Esophagus muscularis mucosa (tissue), 4 donors: ENCODE measurements at places on chromosomes 2 and 18.

- DNase-seq = no peak
These were observed 101.4 kb downstream of the CDH2 start for GRCh38 chr18:28075501-28075900.

DNA sequence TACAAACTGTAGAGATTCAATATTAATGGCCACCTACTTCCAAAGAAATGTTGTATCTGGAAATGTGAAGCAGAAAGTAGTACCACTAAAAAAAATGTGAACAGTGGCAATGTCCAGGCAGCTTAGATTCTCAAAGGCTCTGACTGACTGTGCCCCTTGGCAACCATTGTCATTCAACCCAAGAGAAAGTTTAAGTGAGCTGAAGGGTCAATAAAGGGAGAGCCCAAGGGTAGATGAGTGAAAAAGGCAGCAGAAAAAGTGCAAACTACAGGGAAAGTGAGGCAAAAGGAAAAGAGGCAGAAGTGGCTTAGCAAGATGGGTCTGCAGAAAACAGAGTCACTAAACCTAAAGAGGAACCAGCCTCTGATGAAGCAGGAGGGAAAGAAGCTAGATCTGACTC, 802.9 kb downstream of the CPS1 start:
- DNase-seq = no peak

DNA sequence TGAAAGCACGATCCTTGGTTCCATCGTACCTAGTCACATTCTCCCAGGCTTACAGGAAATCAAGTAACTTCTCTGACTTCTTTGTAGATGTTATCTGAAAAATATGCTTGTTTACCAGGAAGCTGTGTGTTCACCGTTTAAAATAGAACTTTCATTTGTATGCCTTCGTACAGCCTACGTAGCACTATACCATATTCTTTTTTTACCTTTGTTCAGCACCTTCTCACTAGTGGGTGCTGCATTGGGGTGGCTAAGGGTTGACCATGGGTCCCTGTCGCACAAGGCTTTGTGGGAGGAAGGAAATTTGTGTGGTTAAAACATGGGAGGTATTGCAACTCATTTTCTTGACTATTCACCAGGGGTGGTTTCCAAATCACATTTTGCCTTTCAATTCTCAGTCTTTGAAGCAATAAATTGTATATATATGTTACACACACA, 16.6 kb downstream of the MALT1 start:
- DNase-seq = no peak

- DNase-seq = no peak
These were observed 36.8 kb upstream of the C2orf74 start for GRCh38 chr2:61125123-61125710.

DNA sequence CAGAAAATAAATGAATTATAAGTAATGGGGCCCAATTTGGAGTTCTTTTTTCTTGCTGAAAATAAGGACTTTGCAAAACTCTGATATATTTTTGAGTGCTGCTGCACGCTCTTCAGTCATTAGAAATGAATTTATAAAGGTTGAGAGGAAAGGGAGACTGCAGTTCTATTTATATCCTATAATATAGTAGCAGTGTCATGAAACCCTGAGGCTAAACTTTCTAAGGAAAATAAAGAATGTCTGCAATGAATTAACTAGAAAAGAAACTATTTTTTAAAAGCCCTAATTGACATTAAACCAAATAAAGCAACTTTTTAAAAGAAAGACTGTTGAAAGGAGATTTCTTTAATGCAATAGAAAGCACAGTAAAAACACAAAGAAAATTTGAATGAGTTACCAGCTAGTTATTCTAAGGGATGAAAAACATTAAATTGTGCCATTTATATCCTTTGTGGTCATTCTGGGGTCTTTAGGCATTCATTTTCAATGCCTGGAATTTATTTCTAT, 1072.8 kb upstream of the TMEFF2 start:
- DNase-seq = no peak

DNA sequence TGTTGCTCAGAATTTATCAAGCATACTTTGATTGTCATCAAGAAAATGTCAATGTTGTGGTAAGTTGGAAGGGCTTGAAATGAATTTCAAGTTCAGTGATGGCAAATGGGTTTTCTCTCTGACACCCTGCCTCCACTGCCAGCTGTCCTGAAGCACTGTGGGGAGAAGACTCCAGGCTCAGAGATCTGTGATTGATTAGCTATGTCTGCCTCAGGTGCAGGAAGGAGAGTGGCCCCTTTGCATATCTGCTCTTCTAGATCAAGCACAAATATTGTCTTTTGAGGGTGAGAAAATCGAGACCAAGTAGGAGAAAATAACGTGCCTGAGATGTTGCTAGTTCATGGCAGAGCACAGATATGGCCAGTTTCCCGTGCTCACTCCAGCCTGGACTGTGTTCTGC, 178.8 kb upstream of the GLI2 start:
- no peak for DNase-seq

- no peak for DNase-seq
These were observed 825.8 kb downstream of the DCC start for GRCh38 chr18:53165770-53166169.

GRCh38 chr2:149716687-149717086, 129.1 kb upstream of the MMADHC start:
- no peak for DNase-seq

DNA sequence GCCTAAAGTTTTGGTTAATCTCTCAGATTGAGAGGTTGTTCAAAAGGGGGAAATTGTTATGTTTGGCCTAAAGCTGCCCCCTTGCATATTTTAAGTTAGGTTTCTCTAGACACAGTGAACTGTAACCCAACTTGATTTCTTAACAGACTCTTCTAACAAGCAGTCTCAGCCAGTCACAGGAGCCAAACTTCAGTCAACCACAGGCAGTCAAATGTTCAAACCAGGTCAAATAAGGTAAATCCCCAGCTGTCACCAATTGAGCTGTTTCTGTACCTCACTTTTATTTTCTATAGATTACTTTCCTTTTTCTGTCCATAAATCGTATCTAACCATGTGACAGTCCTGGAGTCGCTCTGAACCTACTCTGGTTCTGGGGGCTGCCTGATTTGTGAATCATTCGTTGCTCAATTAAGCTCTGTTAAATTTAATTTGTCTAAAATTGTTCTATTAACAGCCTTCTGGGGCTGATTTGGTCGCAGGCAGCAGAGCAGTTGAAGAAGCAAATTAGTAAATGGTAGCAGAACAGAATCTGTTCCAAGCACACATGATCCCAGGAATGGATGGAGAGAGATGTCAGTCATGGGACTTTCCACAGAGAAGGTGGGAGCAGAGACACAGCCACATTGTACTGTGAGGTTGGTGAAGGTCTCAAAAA, 16.4 kb upstream of the NFU1 start:
- DNase-seq = no peak

DNA sequence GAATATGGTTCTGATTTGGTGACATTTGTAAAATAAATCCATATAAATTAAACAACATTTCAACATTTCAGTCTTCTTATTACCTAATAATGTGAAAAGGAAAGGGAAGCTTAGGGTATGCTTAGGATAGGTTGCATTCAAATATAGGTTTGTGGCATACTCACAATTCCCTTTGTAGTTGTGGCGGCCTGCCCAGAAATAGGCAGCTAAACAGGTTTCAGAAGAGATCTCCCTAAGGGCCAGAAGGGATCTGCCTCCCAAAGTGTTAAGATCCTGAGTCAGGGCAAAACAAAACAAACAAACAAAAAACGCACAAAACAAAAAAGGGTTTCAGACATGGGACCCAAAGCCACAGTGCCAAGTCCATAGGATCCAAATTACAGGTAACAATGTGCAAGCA, 41.4 kb upstream of the TCF7L1 start:
- no peak for DNase-seq

- no peak for DNase-seq
These were observed 375.0 kb downstream of the RNF144A start for GRCh38 chr2:7292154-7292691.

DNA sequence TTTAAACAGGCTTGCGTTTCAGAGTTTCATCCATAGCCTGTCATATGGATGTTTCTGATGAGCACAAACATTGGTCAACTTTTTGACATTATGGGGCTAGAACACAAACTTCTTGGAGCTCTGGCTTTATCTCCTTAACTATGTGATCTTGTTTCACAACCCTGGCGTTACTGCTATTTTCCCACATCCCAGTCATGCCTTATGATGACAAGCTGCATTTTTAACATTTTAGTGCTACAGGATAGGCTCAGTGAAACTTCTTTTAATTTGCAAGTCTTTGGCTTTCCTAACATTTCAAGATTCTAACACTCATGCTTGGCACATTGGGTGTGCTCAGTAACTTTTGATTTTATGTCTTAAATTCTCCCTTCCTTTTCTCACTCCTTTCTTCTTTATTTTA, 21.0 kb upstream of the PDE1A start:
- no peak for DNase-seq

GRCh38 chr18:26005950-26006349, 84.5 kb downstream of the SS18 start:
- no peak for DNase-seq

GRCh38 chr2:209685340-209685739, 86.3 kb upstream of the UNC80 start:
- DNase-seq = no peak

DNA sequence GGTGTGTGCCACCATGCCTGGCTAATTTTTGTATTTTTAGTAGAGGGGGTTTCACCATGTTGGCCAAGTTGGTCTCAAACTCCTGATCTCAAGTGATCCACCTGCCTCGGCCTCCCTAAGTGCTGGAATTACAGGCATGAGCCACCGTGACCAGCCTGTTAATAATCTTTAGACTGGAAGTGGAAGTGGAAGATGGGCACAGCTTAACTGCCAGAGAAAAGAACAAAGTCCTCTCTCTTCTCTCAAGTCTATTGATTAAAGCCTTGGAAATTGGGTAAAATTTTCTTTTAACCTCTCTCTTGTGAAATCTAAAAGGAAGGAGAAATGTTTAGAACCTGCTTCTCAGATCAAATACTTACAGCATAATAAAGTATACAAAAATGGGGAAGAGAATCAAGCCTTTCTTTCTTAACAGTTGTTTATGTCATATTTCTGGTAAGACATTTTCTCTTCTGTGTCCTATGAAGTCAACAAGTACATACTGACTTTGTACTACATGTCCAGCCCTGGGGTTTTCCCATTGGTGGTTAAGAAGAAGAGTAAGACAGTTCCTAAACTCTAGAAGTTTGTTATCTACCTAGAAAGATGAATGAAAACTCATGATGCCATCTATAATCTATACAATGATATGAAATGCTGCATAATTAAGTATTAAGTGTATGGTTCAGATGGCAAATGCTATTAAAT, 4.6 kb downstream of the TMEM169 start:
- no peak for DNase-seq

GRCh38 chr2:58357521-58357920, 116.4 kb upstream of the FANCL start:
- DNase-seq = no peak

DNA sequence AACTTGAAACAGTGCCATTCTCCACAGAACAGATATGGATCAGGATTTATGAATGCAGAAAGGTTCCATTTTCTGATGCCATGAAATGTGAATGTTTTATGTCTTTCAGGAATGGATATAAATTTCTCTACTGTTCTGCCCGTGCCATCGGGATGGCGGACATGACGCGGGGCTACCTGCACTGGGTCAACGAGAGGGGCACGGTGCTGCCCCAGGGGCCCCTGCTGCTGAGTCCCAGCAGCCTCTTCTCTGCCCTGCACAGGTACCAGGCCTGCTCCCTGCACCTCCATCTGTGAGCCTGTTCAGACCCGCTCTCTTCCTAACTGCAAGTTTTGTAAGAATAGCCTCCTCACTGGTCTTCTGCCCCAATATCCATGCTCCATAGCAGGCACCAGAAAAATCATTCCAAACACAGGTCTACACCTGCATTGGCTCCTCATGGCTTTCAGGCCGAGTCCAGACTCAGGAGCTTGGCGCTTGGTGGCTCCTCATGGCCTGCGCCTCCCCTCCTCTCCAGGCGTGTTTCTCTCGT, 68.6 kb downstream of the LPIN1 start:
- no peak for DNase-seq

DNA sequence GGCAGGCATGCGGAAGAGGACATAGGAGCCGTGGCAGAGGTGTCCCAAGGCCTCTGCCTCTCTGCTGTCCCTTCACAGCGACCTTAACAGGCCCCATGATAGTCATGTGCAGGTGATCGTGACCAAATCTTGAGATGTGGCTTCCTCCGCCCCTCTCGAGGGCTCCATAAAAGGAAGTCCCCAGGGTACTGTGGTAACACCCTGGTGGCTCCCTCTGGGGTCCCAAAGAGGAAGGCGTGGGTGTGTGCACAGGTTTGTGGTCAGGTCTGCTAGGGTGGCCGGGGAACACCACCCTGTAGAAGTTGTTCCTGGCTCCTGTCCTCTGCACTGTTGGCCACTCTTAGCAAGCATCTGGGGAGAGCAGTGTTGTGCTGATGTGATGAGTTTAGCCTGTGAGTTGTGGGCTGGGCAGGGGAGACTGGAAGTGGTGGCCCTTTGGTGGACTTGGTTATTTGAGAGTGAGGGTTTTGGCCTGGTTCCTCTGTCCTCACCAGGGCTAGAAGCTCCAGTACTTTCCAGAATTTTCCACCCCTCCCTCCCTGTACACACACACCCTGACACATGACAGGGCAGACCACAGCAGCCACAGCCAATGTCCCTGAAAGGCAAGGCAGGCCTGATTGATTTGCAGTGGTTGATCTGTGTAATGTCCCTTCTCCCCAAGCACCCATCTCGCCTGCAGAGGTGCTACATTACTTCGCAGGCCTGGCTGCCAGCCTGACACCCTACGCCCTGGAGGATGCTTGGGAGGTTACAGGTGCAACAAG, 68.9 kb upstream of the BOD1L2 start:
- no peak for DNase-seq

GRCh38 chr2:122867941-122868340, 1112.5 kb downstream of the TSN start:
- DNase-seq = no peak

GRCh38 chr2:4900861-4901770, 791.1 kb upstream of the SOX11 start:
- no peak for DNase-seq

- DNase-seq = no peak
These were observed 65.6 kb downstream of the SH3RF3 start for GRCh38 chr2:109194620-109194937.

GRCh38 chr2:59567151-59567550, 986.3 kb downstream of the BCL11A start:
- DNase-seq = no peak

DNA sequence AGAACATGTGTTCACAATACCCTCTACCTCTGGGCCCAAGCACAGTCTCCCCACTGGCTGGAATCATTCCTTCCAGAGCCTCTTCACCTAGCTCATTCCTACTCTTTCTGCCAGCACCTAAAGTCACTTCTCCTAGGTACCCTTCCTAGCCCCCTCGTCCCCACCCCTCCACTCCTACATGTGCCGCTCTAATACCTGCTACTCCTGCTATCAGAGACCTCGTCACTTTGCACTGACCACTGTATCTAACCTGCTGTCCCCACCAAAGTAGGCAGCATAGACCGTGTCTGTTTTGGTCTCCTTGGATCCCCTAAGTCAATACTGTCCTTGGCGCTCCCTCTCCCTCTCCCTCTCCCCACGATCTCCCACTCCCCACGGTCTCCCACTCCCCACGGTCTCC, 53.2 kb upstream of the PKDCC start:
- DNase-seq = peak; percentile 78

GRCh38 chr2:229714736-229715541, 584 bp upstream of the DNER start:
- no peak for DNase-seq

- no peak for DNase-seq
These were observed 221.0 kb downstream of the ZNF407 start for GRCh38 chr18:74818516-74819175.

GRCh38 chr18:37450434-37451132, 115.0 kb downstream of the CELF4 start:
- DNase-seq = no peak

- DNase-seq = no peak
These were observed 128.5 kb downstream of the QPCT start for GRCh38 chr2:37472959-37473358.

- DNase-seq = no peak
These were observed 73.7 kb upstream of the PIK3C3 start for GRCh38 chr18:41881285-41881684.
